ENCODE measurements at places on chromosomes 12 and 14.

DNA sequence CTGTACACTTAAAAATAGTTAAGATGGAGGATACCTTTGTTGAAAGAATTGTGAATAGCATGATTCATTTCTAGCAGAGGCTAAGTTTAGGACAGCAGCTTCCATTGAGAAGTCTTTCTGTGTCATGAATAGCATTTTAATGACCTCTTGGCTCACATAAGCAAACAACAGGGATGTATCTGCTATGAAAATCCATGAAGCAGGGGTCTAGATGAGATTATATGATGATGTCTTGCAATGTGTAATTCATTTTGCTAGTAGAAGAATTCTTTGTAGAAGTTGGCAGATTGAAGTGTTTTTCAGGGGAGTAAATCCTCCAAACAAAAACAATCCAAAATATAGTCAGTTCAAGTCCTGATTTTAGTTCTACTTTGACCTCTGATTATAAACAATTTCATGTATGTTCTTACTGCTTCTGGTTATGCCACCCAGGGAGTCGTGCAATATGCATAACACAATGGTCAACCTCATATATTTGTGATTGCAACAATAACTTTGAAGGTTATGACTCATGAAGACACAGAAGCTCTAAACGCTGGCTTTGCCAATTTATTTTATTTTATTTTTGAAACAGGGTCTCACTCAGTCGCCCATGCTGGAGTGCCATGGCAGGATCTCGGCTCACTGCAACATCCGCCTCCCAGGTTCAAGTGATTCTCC, 6.9 kb upstream of the RD3L start:
- no peak for DNase-seq

GRCh38 chr14:85387181-85387580, 142.8 kb upstream of the FLRT2 start:
- no peak for DNase-seq

DNA sequence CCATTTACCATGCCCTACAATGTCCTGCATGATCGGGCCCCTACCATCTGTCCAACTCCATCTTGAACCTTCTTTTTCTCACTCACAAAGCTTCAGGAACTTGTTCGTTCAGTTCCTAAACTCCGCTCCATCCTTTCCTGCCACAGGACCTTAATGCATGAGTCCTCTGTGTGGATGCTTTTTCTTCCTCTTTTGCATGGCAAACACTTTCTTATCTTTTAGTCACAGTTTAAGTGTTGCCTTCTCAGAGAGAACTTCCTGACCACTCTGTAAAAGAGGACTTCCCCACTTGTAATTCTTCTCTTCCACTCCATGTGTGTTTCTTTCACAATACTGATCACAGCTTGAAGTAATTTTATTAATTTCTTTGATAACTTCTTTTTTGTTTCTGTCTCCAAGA, 54.4 kb upstream of the ETV6 start:
- no peak for DNase-seq

GRCh38 chr12:84397846-84398245, 514.8 kb downstream of the SLC6A15 start:
- DNase-seq: peak; percentile 71

- DNase-seq: no peak
Measured at GRCh38 chr14:67806246-67806645, 10.1 kb downstream of the ZFYVE26 start.

- DNase-seq: no peak
Measured at GRCh38 chr12:111270774-111271173, 98.1 kb downstream of the PHETA1 start.

GRCh38 chr12:72511906-72512305, 239.7 kb downstream of the TRHDE start:
- DNase-seq: peak; percentile 83

DNA sequence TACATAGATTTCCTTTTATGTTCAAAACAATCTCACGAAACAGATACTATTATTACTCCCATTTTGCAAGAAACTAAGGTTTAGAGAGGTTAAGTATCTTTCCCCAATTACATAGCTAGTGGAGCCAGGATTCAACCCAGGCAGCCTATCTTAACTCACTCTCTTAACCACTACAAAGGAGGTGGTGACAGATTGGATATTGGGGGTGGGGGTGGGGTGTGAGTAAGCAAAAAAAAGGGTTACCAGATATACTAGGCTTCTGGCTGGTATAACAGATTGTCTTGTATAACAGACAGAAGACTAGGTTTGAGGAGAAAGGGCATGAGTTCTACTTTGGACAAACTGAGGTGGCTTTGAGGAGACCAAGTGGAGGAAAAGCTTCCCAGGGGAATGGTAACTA, 2.1 kb downstream of the GMFB start:
- DNase-seq: no peak

GRCh38 chr14:99118946-99119345, 153.1 kb downstream of the BCL11B start:
- no peak for DNase-seq

DNA sequence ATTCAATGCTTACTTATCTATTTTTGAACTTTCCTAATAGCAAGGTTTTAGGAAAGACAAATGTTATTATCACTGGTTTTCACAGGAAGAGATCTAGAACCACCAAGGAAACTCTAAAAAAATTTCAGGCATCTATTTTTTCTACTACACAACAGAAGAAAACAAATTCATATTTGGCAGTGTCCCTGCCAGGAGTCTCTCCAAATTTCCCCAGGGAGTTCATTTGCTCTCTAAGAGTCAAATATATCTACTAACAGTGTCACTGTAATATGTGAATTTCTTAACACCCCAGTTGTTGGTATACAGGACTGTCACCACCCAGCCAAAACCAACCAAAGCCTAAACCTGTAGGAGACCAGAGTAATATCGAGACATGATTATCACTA, 83.4 kb downstream of the STXBP6 start:
- peak; percentile 52 for DNase-seq

- peak; percentile 52 for DNase-seq
Measured at GRCh38 chr12:124883263-124884130, 19.8 kb upstream of the SCARB1 start.

DNA sequence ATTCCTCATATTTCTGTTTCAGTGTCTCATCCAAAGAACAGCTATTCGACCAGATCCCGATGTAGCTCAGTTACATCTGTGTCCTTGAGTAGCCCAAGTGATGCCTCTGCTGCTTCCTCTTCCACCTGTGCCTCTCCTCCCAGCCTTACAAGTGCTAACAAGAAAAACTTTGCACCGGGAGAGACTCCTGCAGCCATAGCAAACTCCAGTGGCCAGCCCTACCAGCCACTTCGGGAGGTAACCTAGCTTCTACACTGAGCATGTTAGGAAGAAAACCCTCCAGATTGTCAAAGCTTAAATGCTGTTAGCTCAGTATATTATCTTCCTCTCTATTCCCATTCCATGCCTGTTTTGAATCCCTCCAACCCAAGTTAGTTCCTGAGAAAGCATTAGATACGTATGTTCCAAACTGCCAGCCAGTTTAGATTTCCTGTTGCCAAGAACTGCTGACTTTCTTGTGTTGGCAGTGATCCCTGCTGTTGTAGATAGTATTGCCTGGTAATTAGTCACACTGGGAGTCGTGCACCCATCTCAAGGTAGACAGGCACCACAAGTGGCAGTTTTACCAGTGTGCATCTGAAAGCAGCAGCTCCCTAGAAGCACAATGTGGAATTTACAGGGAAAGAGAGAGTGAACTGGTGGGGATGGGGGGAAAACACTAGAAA, 14.0 kb upstream of the KCNH3 start:
- no peak for DNase-seq

GRCh38 chr12:131941987-131942341, 7.8 kb upstream of the EP400 start:
- no peak for DNase-seq

DNA sequence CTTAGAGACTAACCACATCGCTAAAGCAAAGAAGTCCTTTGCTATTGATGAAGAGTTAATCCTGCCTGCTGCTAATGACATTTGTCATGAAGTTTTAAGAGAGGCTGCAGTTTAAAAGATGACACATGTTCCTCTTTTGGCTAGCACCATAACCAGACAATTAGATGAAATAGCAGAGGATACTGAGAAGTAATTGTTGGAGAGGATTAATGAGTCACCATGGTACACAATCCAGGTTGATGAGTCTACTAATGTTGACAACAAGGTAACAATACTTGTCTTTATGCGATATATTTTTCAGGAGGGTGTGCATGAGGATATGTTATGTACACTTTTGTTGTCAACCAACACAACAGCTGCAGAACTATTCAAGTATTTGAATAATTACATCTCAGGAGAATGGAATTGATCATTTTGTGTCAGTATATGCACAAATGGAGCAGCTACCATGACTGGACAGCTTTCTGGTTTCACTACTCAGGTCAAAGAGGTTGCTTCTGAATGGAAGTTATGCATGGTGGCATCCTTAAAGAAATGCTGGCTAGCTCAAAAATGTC, 56.7 kb downstream of the LRRIQ1 start:
- DNase-seq: no peak

- no peak for DNase-seq
Measured at GRCh38 chr12:76746516-76746915, 17.4 kb upstream of the ZDHHC17 start.

- DNase-seq: no peak
Measured at GRCh38 chr14:83320837-83321236, 1787.2 kb upstream of the SEL1L start.

Data from muscle of leg (tissue), 16 donors.